GM12864 (cell line): ENCODE measurements at places on chromosomes 11 and 22.
A peak's percentile ranks its signal among the peaks of the same experiment; 100 is the strongest.

- no peak for DNase-seq
Measured at GRCh38 chr11:107702723-107703122, 9.1 kb downstream of the SLN start.

DNA sequence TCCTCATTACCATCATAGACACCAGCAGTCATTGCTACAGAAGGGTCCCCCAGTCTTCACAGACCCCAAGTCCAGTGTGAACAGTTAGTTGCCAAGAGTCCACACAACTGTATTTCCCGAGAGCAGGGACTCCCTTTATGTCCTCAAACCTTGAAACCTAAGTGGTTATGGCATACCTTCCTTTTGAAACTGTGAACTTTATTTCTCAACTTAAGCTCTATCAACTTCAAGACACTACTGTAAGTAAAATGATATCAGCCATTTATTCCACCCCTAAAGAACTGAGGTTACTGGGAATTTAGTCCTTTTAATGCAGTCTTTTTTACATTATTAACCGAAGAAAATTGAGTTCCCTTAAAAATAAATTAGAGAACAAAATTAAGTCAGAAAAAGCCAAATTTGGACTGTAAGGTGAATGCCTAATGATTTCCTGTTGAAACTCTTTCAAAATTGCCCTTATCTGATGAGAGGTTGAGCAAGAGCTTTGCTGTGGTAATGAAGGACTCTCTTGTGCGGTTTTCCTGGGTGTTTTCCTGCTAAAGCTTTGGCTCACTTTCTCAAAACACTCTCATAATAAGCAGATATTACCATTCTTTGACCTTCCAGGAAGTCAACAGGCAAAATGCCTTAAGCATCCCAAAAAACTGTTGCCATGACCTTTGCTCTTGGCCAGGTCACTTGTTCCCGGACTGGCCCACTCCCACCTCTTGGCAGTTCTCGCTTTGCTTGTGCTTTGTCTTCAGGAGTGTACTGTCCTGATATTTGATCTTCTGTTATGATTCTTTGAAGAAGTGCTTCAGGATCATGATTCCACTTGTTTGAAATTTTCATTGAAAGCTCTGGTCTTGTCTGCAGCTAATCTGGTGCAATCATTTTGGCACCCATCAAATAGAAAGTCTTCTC lies 765.4 kb upstream of the ANO3 start:
- DNase-seq = no peak

DNA sequence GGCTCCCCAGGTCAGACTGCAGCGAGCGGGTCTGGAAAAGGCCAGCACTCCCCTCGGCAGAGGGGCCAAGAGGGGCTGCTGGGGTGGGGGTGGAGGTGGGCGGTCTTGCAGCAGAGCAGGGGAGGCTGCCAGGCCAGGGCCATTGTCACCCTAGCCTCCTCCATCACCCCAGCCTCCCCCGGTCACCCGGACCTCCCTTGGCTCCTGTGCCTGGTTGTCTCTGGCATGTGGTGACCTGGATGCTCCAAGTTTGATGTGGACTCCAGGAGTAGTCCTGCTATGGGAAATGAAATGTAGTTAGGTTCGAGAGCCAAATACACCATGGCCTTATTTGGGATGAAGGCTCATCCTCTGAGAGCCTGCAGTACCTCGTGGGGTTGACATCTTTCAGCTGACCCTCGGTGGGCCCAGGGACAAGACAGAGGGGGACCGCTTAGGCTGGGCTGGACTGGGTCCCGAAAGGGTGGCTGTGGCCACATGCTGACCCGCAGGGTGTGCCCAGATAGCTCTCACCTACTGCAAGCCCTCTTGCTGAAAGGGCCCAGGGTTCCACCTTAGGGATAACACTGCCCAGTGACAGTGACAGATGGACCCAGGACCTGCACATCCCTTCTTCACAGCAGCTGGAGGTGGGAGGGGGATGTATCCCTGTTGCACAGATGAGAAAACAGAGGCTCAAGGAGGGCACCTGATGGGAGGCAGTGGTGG lies 24.1 kb downstream of the MRGPRD start:
- no peak for DNase-seq

DNA sequence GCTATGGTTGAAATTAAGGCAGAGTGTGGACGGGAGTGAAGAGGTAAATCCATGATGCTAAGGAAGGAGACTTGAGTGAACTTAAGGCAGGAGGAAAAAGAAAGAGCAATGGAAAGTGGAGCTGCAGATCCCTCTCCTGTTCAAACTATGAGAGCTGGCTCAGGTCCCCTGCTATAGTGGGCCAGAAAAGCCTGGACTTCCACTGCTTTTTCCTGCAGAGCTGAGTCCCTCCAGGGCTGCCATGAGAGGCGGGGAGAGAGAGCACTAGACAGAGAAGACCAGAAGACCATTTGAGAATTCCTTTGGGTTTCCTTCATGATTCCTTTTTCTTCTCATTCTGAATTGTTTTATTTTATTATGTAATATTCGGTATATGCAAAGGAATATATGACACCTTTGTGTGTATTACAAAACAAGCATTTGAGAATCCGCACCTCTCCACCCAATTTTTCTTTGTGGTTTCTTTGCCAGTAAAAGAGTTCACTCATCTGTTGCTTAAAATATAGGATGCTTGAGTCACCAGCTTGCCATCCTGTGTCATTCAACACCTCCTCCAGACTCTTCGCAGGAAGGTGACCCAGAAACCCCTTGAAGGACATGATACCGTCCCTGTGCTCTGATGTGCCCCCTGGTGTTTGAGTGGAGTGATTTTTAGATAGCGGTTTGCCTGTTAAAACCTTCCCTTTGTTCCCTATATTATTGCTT lies 24.4 kb downstream of the SREBF2 start:
- DNase-seq = peak; percentile 63

DNA sequence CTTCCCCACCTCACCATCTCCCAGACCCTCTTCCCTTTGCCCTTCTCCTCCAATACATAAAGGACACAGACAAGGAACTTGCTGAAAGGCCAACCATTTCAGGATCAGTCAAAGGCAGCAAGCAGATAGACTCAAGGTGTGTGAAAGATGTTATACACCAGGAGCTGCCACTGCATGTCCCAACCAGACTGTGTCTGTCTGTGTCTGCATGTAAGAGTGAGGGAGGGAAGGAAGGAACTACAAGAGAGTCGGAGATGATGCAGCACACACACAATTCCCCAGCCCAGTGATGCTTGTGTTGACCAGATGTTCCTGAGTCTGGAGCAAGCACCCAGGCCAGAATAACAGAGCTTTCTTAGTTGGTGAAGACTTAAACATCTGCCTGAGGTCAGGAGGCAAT lies 58.2 kb downstream of the TIMP3 start:
- no peak for DNase-seq

DNA sequence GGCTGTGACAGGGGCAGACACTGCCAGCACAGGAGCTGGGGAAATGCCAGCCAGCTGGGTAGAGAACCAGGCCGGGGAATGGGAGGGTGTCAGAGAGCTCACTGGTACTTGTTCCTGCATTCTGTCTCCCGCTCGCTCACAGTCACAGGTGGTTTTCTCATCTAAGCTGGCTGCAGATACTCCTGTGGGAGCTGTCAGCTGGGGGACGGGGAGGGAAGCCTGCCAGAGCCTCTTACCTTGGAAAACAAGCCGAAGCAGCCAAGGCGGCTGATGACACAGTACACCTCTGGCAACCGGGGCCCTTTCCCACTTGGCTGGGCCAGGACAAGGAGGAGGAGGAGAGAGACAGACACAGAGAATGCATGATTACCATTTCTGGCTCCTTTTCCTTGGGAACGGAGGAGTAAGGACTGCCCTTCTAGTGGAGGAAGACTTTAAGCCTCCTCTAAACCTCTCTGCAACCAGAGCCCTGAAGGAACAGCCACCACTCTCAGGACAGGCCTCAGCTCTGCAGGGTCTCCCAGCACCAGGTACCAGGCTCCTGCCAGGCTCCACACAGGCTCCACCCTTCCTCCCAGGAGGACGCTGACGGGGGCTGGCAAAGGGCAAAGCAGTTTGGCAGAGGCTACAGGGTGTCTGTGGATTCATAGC lies 25.1 kb downstream of the RPL27A start:
- DNase-seq = no peak

DNA sequence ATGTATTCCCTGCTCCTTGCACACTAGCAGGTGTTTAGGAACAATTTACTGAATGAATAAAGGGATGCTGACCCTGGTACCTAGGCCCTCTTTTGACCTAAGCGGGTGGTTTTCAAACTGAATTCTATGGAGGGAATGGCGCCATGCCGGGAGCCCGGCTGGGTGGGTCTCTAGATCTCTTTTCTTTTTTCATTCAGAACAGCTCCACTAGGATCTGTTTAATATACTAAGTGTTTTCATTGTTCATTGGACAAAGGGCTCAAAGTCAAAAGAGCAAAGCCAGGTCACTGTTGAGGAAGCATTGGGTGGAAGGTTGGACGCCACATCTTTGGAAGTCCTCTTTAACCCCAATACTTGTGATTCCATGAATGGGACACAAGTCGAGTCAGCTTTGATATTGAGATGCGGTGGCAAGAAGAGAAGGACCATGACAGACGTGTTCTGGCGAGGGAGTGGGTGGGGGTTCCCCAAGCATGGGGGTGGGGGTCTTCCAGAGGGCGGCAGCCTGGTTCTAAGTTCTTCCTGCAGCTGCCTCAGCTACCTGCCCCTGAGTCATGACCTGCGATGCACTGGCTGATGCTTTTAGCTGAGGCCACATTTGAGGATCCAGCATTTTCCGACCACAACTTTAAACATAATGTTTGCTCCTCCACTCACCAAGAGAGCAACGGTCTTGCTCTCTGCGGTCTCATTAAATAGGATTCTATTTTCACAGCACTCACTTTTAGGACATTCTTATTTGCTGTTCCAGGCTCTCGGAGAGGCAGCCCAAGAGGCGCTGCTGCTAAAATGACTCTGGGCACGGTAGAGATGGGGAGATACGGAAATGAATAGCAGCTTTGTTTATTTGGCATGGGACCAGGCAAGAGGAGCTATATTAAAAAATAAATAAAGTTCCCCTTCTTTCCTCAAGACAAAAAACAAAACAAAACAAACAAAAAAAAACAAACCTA lies 100.6 kb downstream of the FBXO7 start:
- DNase-seq = no peak

- no peak for DNase-seq
Measured at GRCh38 chr22:41480397-41480735, 11.4 kb downstream of the ACO2 start.

- no peak for DNase-seq
Measured at GRCh38 chr22:19892925-19893324, 38.3 kb upstream of the GNB1L start.

- no peak for DNase-seq
Measured at GRCh38 chr11:92455210-92455790, 230.7 kb downstream of the FAT3 start.

GRCh38 chr11:82636615-82637014 lies 97.0 kb downstream of the FAM181B start:
- DNase-seq = no peak

DNA sequence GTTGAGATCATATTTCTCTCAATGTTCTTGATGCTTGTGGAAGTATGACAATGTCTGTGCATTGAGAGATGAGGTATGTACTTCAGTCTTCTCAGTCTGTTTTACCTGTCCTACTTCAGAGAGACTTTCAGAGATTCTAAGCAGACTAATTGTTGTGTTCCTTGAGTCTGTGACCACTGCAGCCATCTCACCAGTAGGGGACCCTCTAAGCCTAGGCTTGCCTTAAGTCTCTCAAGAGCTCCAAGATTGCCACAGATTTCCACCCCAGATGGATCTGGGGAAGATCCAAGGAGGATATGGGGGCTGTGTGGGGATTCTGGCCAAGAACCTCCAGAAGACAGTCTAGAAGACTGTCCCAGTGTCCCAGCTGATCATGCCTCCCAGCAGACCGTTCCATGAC lies 179.9 kb upstream of the PLET1 start:
- DNase-seq = no peak
